DMS79 (cell line): ENCODE measurements at places on chromosomes 7 and 10.

DNA sequence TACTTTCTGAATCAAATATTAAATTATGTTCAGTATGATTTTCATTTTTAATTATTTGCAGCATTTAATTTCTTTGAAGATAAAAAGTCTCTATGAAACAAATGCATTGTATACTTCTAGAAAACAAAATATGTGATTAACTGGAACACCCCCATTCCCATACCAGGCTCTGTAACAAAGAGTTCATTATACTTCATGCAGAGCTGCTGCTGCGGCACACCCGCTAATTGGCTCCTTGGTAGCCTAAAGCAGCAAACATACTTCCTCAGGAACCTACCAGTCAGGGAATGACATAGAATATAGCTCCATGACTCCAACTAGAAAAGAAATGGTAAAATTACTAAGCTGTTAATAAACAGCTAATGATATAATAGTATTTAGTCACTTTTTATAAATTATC, 19.3 kb downstream of the RAB11FIP2 start:
- no peak for DNase-seq

DNA sequence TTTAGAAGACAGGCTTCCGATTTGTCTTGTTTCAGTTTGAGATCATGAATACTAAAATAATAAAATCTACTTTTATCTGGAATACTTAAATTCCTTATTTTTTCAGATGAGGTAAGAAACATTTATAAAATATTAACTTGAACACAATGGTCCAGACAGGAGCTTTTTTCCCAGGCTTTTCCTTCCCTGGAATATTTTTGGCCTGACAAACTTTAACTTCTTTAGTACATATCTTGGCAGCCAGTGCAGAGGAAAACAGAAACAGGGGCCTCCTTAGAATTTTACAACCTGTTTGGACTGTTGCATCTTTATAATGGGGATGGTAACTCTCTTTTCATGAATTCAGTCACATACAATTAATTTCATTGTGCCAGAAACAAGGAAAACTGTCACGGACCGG, 41.4 kb downstream of the NRP1 start:
- no peak for DNase-seq

DNA sequence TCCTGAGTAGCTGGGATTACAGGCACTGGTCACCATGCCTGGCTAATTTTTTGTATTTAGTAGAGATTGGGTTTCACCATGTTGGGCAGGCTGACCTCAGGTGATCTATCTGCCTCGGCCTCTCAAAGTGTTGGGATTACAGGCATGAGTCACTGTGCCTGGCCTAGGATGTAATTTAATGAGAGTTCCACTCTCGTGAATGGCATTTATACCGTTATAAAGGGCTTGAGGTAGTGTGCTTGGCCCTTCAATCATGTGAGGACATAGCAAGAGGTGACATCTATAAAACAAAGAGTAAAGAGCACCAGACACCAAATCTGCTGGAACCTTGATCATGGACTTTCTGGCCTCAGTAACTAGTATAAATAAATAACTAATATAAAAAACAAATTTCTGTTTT, 93.5 kb upstream of the PPP1R9A start:
- no peak for DNase-seq

DNA sequence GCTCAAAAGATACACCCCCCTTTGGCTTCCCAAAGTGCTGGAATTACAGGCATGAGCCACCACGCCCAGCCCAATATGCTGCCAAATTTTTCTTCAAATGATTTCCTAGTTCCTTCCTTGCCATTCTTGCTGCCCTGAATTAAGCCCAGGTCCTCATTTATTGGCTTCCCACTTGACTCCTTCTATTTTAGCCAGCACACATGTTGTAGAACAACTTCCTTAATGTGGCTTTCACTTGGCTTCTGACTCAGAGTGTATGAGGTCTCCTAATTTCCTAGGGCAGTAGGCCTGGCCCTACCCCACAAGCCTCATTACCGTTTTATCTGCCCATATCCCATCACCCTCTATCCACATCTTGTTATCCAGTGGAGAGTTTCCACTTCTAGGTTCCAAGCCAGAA, 21.8 kb upstream of the HIPK2 start:
- DNase-seq: no peak

GRCh38 chr10:25130906-25131305, 43.9 kb upstream of the GPR158 start:
- DNase-seq: no peak

GRCh38 chr10:133179651-133180050, 19.6 kb downstream of the KNDC1 start:
- DNase-seq: no peak

- DNase-seq: no peak
Measured at GRCh38 chr10:124145109-124145870, 51.9 kb upstream of the CHST15 start.

GRCh38 chr7:24392774-24393173, 108.8 kb downstream of the NPY start:
- DNase-seq: no peak

DNA sequence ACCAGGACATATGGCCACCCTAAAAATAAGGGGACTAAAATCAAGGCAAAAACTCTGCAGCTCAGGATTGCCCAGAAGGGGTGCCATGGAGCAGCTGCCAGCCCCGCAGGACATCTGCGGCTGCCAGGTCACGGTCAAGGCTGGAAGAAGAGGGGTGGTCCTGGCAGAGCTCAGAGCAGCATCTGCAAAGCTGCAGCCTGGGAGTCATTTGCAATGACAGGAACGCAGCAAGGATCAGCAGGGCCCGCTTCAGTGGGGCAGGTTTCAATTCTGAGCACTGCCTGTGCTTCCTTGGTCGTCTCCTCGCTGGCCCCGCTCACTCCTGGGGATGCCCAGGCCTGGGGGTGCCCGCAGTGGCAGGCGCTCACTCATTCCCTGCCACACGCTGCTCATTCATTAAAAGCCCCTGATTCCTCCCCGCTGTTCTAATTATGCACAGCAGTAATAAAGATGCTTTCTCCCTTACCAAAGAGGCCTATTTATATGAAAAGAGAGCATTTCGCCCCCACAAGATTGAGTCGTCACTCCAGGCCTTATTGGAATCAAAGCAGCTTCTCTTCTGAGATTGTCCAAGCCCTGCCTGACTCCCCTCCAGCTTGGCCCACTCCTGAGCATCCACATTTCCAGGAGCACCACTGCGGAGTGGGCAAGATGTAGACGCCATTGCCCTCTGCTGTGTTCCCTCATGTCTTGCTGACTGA, 4.6 kb downstream of the HSPA12A start:
- no peak for DNase-seq

DNA sequence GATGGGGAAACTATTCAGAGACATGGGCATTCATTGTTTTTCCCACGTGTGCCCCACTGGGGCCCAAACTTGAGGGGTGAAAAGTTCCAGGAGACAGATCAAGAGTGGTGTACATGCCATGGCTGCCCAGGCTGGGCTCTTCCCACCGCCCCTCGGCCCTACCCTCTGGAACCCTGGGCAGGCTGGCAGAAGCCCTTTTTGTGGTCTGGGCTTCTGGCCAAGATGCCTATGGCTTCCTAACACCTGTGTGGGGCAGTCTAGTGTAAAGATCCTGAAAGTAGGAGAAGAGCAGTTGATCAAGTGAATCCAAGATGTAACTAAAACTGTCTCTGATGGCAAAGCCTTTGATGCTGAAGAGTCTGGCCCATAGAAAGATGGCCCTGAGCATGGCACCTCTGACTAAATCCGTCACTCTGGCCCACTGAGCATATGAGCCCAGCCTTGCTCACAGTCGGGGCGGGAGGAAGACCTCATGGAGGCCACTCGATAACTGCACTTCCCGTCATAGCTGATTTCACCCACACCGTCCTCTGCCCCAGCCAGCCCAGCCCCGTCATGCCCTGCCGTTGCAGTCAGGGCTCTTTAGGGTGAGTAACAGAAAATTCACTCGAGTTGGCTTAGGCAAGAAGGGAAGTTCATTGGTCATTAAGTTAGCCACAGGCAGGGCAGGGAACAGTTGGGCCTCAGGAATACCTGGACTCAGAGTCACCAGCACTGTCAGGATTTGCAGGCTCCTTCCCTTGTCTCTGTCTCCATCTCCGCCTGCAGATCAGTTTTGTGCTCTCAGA, 37.9 kb upstream of the MTPAP start:
- no peak for DNase-seq

DNA sequence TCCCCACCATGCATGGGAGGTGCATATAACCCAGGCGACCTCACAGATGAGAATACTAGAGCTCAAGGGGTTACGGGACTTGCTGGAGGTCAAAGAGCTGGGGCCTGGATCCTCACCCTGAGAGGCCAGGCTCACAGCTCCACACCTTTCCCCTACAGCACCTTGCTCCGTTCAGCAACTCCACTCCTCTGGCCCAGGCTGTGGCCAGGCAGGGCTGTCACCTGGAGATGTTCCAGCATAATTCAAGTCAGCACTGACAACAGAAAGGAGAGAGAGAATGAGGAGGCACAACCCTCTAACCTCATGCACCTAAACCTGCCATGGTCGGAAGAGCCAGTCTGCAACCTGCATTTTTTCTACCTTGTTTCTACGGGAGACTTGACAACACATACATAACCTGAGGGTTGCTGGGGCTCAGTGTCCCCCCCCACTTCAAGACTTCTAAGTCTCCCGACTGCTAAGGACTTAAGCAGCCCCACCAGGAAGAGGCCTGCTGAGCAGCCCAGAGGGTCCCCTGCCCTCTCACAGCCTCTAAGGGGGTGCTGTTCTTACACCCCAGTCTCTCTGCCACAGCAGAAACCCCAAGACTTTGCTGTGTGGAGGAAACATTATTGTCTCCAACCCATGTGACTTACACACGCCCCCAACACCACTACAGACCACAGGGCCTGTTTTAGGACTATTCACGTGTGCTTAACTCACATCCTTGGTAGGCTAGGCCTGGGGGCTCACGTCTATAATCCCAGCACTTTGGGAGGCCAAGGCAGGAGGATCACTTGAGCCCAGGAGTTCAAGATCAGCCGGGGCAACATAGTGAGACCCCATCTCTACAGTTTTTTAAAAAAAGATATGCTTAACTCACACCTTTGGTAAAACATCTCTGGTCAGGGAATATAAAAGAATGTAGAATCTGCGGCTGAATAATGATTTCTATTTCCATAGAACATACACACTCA, 175.6 kb downstream of the FAM107B start:
- DNase-seq: no peak

- no peak for DNase-seq
Measured at GRCh38 chr10:32981760-32982159, 23.7 kb upstream of the ITGB1 start.

DNA sequence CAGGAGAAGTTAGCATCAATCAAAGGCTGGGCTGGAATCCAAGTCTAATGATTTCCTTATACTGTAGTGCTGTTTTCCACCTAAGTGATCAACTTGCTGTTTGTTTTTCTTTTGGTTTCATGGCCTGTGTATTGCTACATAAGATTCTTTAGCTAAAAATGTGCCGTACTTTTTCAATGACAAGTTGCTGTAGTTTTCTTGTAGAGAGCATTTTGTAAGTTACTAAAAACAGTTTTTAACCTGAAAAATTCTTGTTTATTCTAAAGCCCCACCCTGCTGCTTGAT, 1.3 kb downstream of the HELLS start:
- DNase-seq: no peak

- DNase-seq: no peak
Measured at GRCh38 chr10:130161331-130161730, 25.1 kb downstream of the GLRX3 start.

DNA sequence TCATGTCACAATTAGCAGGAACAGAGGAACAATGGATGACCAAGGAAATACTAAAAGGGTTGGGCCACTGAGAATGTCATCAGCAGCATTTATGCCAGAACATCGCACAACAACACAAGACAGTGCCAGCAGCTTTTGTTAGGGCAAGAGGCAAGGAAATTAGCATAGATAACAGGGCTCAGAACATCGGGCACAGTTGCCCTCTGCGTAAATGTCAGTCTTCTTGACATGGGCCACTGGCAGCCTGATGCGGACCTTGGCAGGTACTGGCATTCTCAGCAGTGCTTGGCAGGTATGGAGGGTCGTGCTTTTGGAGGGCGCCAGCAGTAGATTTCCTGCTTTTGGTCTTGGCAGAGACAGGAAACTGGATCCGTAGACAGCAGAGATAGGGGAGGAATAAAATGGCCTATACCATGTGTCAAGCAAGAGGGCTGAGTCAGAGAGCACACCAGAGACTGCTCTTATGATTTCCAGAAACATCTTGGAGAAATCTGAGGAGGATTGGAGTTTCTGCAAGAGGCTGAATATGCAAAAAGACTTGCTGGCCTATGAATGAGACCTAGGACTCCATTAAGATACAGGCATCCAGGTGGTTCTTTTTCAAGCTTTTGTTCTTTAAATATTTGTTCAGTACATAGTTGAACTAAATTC, 371.5 kb upstream of the MTPN start:
- DNase-seq: no peak

- no peak for DNase-seq
Measured at GRCh38 chr7:41621953-41622831, 80.7 kb downstream of the INHBA start.

DNA sequence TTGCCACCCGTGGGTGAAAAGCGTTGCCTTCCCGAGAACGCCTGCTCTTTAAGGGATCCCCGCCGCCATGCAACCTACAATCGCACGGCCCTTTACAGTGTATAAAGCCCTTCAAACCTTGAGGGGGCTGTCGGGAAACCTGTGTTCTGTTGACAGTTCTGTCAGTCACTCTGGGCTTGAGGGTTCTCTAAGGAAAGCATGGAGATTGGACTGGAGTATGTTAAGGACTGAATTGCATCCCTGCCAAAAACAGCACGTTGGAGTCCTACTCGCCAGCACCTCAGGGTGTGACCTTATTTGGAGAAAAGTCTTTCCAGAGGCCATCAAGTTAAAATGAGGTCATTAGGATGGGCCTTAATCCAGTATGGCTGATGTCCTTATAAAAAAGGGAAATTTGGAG, 70.6 kb downstream of the PFKFB3 start:
- DNase-seq: no peak

DNA sequence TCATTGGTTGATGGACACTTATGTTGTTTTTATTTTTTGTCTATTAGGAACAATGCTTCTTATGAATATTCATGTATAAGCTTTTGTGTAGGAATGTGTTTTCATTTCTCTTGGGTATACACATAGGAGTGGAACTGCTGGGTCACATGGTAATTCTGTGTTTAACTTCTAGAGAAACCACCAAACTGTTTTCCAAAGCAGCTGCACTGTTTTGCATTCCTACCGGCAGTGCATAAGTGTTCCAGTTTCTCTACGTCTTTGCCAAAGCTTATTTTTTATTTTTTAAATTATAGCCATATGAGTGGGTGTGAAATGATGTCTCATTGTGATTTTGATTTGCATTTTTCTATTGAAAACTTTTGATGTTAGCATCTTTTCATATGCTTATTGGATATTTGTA, 51.3 kb downstream of the ADK start:
- DNase-seq: no peak

GRCh38 chr7:130409067-130409711, 28.9 kb downstream of the CPA1 start:
- DNase-seq: peak; percentile 87

DNA sequence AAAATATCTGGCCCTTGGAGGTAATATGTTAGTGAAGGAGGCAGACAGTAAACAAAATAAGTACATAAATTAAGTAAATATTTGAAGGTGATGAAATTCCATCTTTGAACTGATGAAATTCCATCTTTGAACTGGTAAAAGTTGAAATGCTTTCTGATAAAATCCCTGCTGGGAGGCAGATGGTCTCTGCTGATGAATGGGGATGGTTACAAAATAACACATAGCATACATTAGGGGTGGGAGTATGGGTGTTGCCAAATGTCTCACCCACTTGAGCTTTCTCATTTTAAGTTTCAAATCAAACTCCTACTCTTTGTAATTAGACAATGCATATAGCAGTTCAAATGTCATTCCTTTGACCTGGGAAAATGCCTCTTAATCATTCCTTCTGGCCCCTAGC, 77.5 kb upstream of the SORCS3 start:
- DNase-seq: no peak

GRCh38 chr7:128402356-128402755, 7.4 kb downstream of the IMPDH1 start:
- DNase-seq: no peak

GRCh38 chr10:102334101-102334500, 61.4 kb upstream of the NFKB2 start:
- DNase-seq: no peak
